ENCODE measurements at places on chromosomes 11 and 22.
A peak's percentile ranks its signal among the peaks of the same experiment; 100 is the strongest.

DNA sequence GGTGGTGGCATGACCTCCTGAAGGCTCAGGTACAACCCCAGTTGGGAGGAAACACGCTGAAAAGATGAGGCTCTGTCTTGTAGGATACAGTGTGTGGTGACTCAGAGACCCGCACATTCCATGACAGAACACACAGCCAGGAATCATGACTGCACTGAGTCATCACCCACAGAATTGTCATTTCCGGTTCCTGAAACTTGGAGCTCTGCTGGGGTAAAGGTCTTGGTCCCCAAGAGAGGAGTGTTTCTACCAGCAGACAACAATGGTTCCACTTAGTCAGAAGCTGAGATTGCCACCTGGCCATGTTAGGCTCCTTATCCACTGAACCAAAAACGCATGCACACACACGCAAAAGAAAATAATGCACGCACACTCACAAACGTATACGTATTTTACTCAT is 31.5 kb upstream of the CYB5R3 start:
- H3K27ac ChIP-seq: no peak overlapping the region
- peaks cover 7% of the 10 kb centered on the region for H3K4me1 ChIP-seq
- DNase-seq: no peak

GRCh38 chr22:25942856-25943411 is 200.9 kb downstream of the MYO18B start:
- H3K36me3 ChIP-seq: peaks cover 40% of the 10 kb centered on the region
- DNase-seq: no peak
- H3K27ac ChIP-seq: no peak overlapping the region
- H3K4me1 ChIP-seq: no peaks in the 10 kb centered on the region

DNA sequence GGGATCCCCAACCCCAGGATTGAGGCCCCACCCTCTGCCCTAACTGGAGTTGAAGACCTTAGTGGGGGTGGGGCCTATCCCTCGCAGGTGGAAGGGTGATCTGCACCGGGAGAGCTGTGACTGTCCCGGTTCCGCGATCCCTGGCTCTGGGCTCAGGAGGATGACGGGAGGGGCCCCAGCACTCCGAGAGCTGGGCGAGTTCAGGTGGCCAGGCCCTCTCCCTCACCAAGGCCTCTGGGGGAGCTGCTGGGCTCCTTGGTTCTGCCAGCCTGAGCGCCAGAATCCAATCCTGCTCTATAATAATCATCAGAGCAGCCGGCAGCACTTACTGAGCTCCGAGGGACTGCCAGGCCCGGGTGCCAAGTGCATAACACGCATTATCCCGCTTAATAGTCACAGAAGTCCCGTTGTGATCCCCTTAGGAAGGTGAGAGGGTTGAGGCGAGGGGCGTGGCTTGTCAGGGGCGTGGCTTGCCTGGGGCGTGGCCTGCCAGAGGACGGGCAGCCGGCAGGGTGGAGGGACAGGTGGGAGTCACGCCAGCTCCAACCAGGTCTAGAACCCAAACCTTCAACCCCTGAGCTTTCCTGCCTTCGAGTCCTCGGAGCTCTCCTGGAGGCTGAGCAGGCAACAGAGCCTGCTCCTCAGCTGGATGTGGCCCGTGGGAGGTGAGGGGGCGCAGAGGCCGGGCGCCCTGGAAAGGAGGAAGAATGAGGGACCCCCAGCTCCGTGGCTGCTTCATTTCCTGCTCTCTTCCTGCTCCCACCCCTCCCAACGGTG is 7.3 kb upstream of the SYT7 start:
- H3K27me3 ChIP-seq: peaks cover 24% of the 10 kb centered on the region
- H3K4me1 ChIP-seq: peaks cover 9% of the 10 kb centered on the region
- DNase-seq: no peak
- peak overlapping the region; percentile 20 for H3K4me3 ChIP-seq

DNA sequence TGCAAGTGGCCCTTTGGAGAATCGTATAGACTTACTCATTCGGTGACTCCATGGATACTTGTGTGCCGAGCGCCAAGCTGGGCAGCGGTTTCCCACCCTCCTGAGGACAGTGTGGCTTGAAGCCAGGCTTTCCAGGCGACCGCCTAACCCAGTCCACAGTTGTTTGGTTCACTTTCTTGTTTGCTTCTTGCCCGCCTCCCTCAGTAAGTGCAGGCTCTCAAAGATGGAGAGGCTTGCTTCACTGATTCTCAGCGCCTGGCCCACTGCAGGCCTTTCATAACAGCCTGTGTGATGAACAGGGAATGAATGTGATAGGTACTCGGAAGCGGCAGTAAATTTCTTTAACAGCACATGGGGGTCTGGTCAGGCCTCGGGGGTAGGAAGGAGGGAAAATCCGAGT is 11.2 kb upstream of the MDK start:
- no peak overlapping the region for H3K27ac ChIP-seq
- H3K4me3 ChIP-seq: no peak overlapping the region
- no peaks in the 10 kb centered on the region for H3K36me3 ChIP-seq
- H3K4me1 ChIP-seq: peaks cover 9% of the 10 kb centered on the region
- no peak for DNase-seq

GRCh38 chr22:29727131-29727523 is 7.3 kb downstream of the CABP7 start:
- H3K36me3 ChIP-seq: no peaks in the 10 kb centered on the region
- no peak overlapping the region for H3K4me3 ChIP-seq
- DNase-seq: peak; percentile 58
- H3K27me3 ChIP-seq: peaks cover 31% of the 10 kb centered on the region
- no peak overlapping the region for H3K27ac ChIP-seq

GRCh38 chr22:35451592-35451991 is 51.7 kb downstream of the MCM5 start:
- H3K27me3 ChIP-seq: no peaks in the 10 kb centered on the region
- no peak overlapping the region for H3K27ac ChIP-seq
- H3K4me1 ChIP-seq: peaks cover 9% of the 10 kb centered on the region
- DNase-seq: no peak

- H3K4me3 ChIP-seq: no peak overlapping the region
- peaks cover 14% of the 10 kb centered on the region for H3K27me3 ChIP-seq
- peaks cover 9% of the 10 kb centered on the region for H3K4me1 ChIP-seq
- no peak for DNase-seq
- no peaks in the 10 kb centered on the region for H3K36me3 ChIP-seq
Measured at GRCh38 chr11:61577383-61578118, 3.3 kb downstream of the SYT7 start.

DNA sequence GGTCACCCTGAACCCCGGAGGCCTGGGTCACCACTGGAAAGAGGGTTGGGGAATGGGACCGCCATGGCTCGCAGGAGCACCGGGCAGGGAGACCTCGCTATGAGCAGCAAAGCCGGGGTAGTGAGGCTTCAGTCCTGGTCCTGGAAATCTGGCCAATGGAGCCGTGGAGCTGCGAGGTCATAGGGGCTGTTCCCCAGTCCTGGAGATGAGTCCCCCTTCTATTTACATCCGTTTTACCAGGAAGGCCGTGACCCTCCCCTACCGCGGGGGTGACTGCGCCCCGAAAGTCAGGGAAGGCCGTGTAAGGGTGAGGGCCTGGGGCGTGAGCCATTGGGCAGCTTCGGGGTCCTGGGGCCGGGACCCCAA is 449 bp downstream of the PIDD1 start:
- no peak for DNase-seq
- H3K4me3 ChIP-seq: peak overlapping the region; percentile 54
- no peak overlapping the region for H3K27ac ChIP-seq
- H3K36me3 ChIP-seq: no peaks in the 10 kb centered on the region

DNA sequence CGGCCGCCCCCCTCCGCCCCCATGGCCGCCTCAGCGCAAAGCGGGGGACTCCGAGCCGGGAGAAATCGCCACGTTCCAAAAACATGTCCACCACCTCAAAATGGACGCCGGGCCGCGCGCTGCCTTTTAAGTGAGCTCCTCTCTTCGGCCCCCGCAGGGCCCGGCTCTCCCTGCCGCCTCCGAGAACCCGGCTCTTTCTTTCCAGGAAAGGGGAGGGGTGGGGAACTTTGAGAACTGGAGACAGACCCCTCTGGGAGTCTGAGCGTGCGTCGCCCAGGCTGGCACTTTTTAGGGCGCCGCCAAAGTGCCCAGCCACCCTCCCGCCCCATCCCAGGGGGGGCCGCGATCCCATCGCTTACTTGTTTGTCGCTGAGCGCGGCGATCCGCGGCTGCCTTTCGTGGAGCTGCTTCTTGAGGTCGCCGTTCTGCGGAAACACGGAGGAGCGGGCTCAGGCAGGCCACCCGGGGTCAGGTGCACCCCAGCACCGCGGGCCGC is 1.6 kb downstream of the PHF21B start:
- DNase-seq: peak; percentile 12
- H3K27ac ChIP-seq: no peak overlapping the region
- H3K4me1 ChIP-seq: peaks cover 16% of the 10 kb centered on the region
- H3K4me3 ChIP-seq: peak overlapping the region; percentile 60
- H3K36me3 ChIP-seq: no peaks in the 10 kb centered on the region

DNA sequence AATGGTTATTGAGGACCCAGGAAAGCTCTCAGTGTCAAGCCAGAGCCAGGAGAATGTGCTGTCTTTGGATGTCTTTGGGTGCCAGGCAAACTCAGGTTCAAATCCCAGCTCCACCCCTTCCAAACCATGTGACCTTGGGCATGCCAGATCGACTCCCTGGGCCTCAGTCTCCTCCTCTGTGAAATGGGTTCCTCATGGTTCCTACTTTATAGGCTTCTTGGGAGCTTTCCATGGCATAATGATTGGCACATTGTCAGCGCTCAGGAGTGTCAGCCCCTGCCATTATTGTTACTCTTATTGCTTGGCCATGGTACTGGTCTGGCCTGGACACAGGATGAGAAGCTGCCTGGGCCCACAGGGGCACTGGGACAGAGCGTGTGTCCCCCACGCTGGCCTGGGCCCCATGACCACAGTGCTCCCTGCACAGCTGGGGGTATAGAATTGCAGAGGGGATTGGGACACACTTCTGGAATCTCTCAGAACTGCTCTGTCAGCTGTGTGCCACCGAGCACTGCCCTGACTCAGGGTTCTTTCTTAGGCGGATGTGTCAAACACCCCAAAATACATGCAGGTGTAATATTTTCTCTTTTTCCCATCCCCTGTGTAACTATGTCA is 37.6 kb upstream of the CRYBB3 start:
- H3K4me1 ChIP-seq: peaks cover 5% of the 10 kb centered on the region
- H3K27ac ChIP-seq: no peak overlapping the region
- H3K36me3 ChIP-seq: no peaks in the 10 kb centered on the region
- H3K4me3 ChIP-seq: no peak overlapping the region
- no peaks in the 10 kb centered on the region for H3K27me3 ChIP-seq
- no peak for DNase-seq

DNA sequence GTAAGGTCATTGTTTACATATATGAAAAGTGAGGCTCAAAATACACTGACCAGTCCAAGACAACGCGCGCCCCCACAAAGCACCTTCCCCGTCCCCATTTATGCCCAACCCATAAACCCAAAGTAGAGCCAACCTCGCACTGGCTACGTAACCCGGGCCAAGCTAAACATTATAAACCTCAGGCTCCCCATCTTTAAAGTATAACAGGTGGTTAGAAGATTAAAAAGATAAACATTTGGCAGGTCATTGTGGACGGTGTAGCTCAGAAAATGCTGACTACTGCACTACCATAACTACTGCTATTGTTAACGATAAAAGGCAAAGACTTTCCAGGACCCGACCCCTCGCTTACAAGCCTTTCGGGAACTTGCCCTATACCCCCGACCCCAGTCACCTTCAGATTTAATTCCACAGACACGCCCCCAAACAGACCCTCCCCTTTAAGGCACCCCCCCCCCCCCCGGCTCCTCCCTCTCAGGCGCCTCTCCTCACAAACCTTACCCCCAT is 470 bp downstream of the NUMA1 start:
- H3K27ac ChIP-seq: peak overlapping the region; percentile 89
- no peaks in the 10 kb centered on the region for H3K36me3 ChIP-seq
- peak overlapping the region; percentile 61 for H3K4me3 ChIP-seq
- DNase-seq: no peak

DNA sequence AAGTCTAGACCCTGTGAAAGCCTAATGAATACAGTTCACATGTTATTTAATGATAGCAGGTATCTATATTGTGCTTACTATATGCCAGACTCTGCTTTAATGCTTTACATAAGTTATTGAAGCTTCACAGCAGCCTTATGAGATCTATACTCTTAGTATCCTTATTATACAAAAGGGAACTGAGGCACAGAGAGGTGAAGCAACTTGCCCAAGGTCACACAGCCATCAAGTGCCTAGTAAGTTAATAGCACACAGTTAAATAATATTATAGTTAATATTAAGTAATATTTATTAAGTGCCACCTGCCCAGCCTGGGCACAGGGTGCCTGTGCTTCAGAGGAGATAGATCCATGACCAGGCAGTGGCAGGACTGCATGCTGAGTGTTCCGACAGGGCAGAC is 78.1 kb downstream of the TP53I11 start:
- H3K36me3 ChIP-seq: no peaks in the 10 kb centered on the region
- H3K4me1 ChIP-seq: peaks cover 3% of the 10 kb centered on the region
- no peak overlapping the region for H3K27ac ChIP-seq
- no peaks in the 10 kb centered on the region for H3K27me3 ChIP-seq

DNA sequence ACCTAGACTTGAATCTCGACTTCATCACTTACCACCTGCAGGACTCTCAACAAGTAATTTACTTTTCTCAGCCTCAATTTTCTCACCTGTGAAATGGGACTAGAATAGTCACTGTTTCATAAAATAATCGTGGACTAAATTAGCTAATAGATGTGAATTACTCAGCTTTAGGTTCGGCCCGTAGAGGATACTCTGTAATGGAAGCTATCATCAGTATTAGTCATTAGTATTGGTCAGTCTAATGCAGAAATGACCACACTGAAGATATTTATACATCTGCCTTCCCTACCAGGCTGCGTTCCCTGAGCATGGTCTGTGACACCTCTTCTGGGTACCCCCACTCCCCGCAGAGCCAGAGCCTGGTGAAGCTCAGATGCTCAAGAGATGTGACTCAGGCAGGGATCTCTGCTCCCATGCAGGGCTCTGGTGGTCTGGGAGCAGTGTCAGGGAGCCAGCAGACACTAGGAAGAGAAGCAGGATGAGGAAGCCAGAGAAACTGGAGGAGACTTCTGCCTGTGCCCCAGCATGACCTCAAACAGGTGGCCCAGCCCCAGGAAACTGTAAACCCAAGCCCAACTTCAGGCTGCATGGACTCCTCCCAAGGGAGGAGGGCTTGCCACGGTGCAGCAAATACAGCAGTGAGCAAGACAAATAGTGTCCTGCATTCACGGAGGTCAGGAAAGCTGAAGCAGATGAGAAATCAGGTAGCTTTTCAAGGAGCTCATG is 88.0 kb upstream of the E2F8 start:
- no peak overlapping the region for H3K27ac ChIP-seq
- H3K4me3 ChIP-seq: no peak overlapping the region
- H3K27me3 ChIP-seq: peaks cover 5% of the 10 kb centered on the region
- H3K4me1 ChIP-seq: no peaks in the 10 kb centered on the region
- H3K36me3 ChIP-seq: no peaks in the 10 kb centered on the region
